Spleen (tissue), 13 donors: ENCODE measurements at places on chromosomes 12 and 14. TPM values are rescaled to one million over a fixed set of nuclear protein-coding genes. Genes with fewer than 3 reads are reported as not detected.

Gene ITGB7
- 23.9 TPM for polyA plus RNA-seq

Gene ASPG
- 0.67 TPM for polyA plus RNA-seq

Gene FAM181A
- polyA plus RNA-seq = not detected

DNA sequence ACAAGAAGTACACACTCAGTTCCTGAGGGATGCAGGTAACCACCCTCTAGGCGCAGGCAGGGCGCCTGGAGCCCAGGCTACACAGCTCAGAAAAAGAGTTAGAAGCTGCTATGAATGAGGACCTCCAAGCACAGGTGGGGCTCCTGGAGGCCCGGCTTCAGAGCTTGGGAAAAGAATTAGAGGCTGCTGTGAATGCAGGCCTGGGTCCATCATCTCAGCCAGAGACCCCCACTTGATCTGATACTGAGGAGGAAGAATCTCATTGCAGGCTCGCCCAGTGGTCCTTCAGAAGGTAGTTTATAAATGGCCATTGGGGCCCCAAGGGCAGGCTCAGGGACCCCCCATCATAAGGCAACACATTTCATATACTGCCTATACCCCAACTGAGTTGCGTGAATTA is 556.4 kb downstream of the SLC6A15 start:
- no peak overlapping the region for H3K4me3 ChIP-seq
- DNase-seq = no peak
- H3K36me3 ChIP-seq = no peaks in the 10 kb centered on the region
- H3K4me1 ChIP-seq = no peaks in the 10 kb centered on the region
- H3K27ac ChIP-seq = no peak overlapping the region

DNA sequence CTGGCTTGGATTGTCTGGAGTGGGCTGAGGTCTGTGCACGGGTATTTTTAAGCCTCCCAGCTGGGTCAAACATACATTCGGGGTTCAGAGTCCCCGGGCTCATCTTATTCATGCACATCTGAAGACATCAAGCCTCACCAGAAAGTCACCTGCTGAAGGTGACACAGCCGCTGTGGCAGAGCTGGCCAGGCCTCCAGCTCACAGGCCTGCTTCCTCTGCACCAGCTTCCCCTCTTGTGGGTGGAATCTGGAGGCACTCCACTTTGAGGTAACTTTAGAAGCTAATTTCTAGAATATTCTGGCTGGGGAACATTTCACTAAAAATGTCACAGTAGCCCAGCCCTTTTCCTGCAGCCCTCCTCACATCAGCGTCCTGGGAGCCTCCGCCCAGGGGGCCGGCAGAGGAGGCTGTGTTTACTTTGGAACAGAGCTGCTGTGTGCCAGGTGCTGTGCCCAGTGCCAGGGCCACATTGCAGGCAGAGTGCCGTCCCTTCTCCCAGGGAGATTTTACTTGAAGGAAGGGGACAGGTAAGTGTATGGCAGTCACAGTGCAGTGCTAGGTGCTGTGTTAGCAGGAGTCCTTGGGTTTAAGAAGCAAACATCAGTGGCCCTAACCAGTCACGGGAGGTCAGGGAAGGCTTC is 62.2 kb downstream of the TSPAN11 start:
- no peak overlapping the region for H3K4me3 ChIP-seq
- H3K4me1 ChIP-seq = no peaks in the 10 kb centered on the region
- no peaks in the 10 kb centered on the region for H3K36me3 ChIP-seq
- H3K27ac ChIP-seq = no peak overlapping the region
- no peak for DNase-seq
- no peaks in the 10 kb centered on the region for H3K27me3 ChIP-seq

GRCh38 chr12:6736754-6737153 is 12.9 kb downstream of the COPS7A start:
- H3K36me3 ChIP-seq = peaks cover 34% of the 10 kb centered on the region
- H3K4me1 ChIP-seq = no peaks in the 10 kb centered on the region
- DNase-seq = no peak
- no peak overlapping the region for H3K27ac ChIP-seq
- no peak overlapping the region for H3K4me3 ChIP-seq
- H3K27me3 ChIP-seq = no peaks in the 10 kb centered on the region

DNA sequence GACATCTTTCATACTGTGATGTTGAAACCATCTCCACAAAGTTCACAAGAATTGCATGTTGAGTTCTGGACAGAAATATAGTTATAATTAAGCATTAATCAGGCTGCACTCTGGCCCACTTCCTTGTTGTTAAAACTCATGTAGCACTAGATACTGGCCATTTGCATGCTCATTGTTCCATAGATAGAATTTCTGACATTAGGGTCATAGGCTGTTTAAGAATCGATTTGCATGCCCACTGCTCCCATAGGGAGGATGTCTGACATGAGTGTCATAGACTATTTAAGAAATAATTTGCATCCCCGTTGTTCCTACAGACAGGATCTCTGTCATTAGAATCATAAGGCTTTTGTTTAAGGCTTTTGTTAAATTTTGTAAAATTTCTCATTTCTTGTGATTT is 50.2 kb downstream of the MYF5 start:
- H3K36me3 ChIP-seq = no peaks in the 10 kb centered on the region
- no peak for DNase-seq
- no peaks in the 10 kb centered on the region for H3K4me1 ChIP-seq
- H3K27ac ChIP-seq = no peak overlapping the region
- no peak overlapping the region for H3K4me3 ChIP-seq

- no peak for DNase-seq
- no peaks in the 10 kb centered on the region for H3K36me3 ChIP-seq
- H3K27ac ChIP-seq = peak overlapping the region; percentile 84
- no peak overlapping the region for H3K4me3 ChIP-seq
- H3K27me3 ChIP-seq = no peaks in the 10 kb centered on the region
Measured at GRCh38 chr14:98189511-98189910, 1082.5 kb downstream of the BCL11B start.

DNA sequence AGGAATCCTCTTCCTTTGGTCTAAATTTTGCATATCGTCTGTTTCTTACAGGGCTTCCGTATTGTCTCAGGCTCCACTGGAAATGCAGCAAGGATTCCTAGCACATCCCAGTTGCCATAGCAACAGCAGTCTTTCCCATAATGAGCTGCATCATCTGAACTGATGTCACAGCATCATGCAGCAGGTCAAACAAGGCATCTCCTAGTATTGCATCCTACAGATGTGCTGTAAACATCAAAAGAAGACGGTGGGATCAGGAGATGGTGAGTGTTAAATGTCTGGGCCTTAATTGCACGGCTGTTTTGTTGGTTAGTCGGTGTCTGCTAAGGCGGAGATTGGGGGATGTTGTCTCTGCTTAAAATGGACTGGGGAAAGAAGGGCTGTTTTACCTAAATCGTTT is at the start of gene AKAP6:
Gene AKAP6 (plus strand): TSS at position 153 of the 400 bp plus-strand sequence. CDS start 104,196 bp downstream, outside the sequence.
- no peak within 1 kb of the TSS for H3K4me3 ChIP-seq
- H3K36me3 ChIP-seq = no peaks in the 10 kb centered on the region
- no peak for DNase-seq
- no peaks in the 10 kb centered on the region for H3K27me3 ChIP-seq
- no peak within 1 kb of the TSS for H3K27ac ChIP-seq
